Activated T-helper 9 cell treated with anti-CD3 and anti-CD28 coated beads, Interleukin-2, amount 50 U/mL, for 16 hours (primary cell): ENCODE measurements at places on chromosomes 1 and 21.

- no peak for DNase-seq
Observed at GRCh38 chr1:21668232-21668950, 766 bp downstream of the RAP1GAP start.

DNA sequence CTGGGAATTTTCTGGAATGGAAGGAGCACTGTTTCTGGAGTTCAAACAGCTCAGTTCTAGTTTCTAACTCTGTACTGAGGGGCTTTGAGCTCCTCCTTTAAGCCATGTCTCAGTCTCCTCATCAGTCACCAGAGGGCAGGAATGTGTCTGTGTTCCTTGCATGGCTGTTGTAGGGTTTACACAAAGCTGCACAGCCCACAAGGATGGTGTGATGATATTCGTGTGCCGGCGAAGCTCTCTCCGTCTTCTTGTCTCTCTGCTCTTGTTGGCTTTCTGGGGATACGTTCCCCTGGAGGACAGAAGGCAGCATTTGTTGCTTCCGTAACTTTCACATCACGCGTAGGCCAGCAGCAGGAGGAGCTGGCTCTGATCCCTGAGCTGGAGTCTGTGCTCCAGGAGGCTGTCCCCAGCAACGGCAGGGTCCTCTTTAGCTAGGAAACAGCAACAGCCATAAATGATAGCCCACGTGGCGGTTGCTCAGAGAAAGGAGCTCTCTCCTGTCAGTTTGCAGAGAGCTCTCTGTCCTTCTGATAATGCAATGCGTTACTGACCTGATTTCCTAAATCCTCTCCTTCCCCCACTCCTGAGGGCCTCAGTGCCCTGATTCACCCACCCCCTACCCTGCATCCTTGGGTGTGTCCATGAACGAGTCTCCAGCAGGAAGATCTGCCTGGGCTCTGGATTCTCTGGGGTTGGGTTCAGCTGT, 189.2 kb upstream of the VAMP3 start:
- DNase-seq: no peak

- DNase-seq: no peak
Observed at GRCh38 chr1:177796561-177796960, 173.3 kb downstream of the SEC16B start.

GRCh38 chr1:39609618-39610331, 29.7 kb downstream of the HEYL start:
- DNase-seq: peak; percentile 73

DNA sequence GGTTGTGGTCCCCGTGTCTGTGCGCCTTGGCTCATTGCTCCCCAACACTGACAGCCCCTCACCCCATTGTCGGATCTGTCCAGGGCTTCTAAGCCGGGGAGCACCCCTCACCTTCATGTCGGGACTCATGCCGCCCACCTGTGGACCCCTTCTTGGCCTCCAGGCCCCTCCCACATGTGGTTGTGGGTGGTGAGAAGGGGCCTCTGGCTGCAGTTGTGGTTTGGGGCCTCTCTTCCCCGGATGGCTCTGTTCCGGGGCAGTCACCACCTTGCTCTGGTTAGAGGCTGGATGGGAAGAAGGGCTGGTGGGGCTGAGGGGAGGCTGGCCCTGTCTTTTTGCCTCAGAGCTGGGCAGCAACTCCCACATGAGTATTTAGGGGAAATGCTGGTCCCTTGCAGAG, 158.6 kb upstream of the C1orf174 start:
- DNase-seq: no peak

- DNase-seq: no peak
Observed at GRCh38 chr21:26447932-26448475, 125.1 kb downstream of the CYYR1 start.

DNA sequence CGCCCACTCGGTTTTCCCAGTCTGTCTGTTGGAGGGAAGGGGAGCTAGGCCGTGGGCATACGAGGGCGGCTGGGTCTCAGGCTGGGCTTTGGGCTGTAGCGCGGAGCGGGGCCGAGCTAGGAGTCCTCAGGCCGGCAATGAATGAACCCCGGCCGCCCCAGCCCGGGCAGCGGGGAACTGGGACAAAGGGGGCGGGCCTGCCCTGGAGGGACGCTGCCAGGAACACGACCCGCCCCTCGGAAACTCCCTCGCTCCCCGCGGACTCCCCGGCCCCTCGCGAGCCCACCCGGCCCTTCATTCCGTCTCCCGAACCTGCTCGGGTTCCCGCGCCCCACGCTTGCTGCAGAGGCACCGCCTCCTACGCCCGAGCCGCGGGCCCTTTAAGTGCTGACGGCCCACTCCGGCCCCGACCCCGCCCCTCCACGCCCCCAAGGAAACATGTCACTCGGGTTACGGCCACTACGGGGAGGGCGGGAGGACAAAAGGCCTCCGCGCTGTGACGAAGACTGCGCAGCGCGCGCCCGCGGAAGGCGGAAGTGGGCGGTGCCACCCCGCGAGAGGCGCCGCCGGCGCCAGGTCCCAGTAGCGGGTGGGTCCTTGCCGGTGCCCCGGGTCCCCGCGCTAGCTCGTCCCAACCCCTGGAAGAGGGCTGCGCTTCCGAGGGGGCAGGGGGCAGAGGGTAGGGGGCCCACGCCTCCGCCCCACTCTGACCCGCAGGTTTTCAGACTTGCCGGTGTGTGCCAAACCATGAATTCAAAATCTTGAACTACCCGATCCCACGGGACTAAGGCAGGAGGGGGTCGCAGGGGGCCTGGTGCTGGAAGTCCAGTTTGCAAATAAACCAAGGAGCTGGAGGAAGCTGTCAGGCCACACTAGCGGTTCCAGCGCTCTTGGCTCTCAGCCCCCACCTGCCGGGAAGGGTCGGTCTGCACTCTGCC, at the start of gene GALE:
Gene GALE, minus strand, starts transcription at position 355 of the 938 bp plus-strand sequence. CDS start 1,747 bp downstream, outside the sequence.
- DNase-seq: peak; percentile 97

DNA sequence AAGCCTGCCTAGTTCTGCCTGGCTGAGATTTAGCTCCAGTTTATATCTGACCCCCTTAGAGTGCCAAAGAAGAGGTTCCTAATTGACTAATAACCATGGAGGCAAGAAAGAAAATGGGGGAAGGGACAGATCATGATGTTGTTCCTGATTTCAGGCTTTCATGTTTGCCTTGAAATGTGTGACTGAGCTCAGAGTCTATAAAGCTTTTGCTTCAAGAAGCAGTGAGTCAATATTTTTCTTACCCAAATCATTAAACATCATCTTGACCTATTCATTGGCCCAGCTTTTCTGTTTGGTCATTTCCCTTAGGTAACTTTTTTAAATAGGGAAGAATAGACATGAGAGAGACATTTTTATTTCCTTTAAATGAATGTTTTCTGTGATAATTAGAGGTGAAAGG, 55.9 kb downstream of the HHAT start:
- DNase-seq: no peak

DNA sequence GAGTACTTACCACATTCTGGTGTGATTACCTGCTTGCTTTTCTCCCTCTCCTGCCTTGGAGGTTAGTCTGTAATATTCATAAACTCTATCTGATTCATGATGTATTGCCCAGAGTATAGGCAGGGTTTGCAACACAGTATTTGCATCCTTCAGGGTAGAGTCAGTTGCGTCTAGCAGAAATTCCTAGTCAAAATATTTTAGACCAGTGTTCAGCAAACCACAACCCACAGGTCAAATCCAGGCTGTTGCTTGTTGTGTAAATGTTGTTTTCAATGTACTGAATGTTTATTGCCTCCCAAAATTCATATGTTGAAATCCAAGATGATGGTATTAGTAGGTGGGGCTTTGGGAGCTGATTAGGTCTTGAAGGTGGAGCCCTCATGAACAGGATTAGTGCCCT, 82.9 kb downstream of the NGF start:
- no peak for DNase-seq

DNA sequence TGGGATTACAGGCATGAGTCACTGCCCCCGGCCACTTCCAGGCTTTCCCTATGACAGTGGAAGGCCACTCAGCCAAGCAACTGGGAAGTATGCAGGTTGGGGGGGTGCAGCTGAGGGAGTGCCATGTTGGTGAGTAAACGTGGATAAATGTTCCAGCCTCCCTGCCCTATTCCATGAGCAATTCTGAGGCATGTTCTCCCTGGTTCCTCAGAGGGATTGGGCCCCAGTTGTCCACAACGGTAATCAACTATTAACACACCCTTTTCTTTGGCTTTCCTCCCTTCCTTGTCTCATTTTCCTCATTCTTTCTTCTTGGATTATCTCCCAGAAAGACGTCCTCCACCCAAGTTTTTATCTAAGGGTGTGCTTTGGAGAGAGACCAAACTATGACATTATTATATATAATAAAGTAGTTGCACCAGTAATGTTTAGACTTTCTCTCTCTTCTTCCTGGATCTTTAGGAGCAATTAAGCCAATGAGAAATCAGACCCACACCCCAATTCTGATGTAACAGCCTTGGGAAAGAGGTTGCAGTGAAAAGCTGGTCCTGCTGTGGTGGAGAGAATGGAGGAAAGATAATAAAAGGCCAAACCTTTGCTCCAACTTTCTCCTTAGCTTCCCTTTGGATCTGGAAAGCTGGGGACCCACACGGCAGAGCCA, 6.8 kb upstream of the SLAMF9 start:
- DNase-seq: no peak

DNA sequence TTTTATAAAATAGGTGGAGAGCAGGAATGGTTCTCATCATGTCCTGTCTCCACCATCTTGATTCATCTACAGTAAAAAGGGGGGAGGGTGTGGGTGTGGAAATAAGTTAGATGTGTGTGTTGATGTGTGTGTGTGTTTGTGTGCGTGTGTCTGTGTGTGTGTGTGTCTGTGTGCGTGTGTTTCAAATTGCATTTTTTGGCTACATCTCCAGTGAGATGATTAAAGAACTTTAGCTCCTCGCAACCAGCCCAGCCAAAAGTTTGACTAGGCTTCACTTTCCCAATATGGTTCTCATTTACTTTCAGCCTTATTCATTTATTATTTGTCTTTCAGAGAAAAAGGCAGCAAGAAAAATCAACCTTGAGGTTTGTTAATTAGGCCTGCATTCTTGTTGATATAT, 14.7 kb upstream of the HAO2 start:
- DNase-seq: no peak

GRCh38 chr1:22318279-22318981, 133.2 kb upstream of the ZBTB40 start:
- DNase-seq: no peak

- DNase-seq: no peak
Observed at GRCh38 chr1:226201029-226201593, 14.6 kb upstream of the ACBD3 start.

DNA sequence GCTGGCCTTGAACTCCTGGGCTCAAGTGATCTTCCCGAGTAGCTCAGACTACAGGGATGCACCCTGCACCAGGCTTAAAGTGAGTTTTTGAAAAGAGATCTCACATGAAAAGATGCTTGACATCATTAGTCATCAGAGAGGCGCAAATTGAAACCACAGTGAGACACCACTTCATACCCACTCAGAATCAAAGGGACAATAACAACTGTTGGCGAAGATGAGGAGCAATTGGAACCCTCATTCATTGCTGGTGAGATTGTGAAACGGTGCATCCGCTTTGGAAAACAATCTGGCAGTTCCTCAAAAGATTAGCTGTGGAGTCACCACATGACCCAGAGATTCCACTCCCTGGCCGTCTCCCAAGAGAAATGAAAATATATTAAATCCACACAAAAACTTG, 122.3 kb downstream of the PGBD5 start:
- DNase-seq: no peak

- no peak for DNase-seq
Observed at GRCh38 chr21:25465263-25465662, 142.0 kb downstream of the MRPL39 start.

DNA sequence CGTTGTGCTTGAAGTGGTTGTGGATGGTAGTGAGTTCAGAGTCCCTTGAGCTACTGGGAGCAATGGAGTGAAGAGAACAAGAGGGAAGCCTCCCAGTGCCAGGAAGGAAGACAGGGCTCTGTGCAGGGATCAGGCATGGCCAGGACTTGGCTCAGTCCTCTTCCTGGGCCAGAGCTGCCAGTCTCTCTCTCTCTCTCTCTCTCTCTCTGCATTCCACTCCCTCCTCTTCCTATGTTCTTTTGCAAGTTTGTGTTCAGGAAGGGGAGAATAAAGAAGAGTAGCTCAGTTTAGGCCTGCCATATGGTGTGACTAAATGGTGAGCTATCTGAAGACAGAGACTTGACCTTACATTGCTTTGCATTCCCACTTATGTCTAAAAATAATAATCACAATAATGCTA, 20.5 kb upstream of the RPTN start:
- no peak for DNase-seq

DNA sequence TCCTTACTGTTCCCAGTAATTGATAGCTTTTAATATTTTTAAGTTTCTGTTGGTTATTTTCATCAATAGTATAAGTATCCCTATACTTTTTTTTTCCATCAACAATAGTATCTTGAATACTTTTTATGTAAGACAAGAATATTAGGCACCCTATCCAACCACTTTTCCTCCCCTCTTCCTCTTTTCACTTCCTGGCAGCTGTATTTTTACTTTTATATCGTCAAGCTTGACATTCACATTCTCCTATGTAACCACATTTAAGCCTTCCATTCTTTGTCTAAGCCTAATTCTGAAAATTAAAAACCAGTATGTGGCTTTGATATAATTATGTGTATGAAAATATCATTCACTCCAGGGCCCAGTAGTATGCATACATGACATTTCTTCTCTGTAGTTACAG, 9.3 kb downstream of the TMEM39B start:
- DNase-seq: no peak

- no peak for DNase-seq
Observed at GRCh38 chr1:154996966-154997701, 3.7 kb downstream of the LENEP start.

DNA sequence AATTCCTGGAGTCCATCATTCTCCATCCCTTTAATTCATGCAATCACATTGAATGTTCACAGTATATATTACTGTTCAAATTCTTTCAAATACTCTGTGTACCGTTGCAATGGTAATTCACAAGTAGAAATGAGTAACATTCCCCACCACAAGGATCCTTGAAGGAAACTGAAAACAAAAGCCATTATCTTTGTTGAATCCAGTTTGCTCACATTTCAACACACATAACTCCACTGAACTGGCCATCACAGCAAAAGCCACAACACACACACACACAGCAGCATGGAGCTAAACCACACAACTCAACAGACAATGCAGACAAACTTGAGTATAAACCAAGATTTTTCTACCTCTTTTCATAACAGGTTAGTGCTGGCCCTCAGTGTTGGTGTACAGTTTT, 188.3 kb upstream of the GREM2 start:
- no peak for DNase-seq

DNA sequence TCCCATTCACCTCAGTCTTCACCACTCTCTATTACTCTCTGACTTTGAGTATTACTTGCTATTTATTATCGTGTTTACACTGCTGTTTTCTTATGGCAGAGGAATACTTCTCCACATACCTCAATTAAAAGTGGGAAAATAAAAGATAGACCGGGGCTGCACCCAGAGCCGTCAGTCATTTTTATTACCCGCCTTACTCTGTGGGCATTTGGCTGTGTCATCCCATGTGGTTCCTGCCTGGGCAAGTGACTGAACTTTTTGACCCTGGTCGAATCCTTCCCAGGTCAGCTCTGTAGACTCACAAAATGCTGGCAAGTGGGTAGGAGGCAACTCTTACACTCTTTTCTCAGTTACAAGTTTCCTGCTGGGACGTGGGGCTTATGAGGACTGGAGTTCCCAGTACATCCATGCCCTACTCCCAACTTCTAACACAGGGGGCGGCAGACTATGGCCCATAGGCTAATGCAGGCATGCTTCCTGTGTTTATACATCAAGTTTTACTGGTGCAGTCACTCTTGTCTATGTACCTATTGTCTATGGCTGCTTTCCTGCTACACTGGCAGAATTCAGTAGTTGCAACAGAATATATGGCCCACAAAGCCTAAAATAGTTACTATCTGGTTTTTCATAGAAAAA, 69.5 kb upstream of the KCND3 start:
- DNase-seq: no peak
